ENCODE measurements at places on chromosomes 2 and 18.

DNA sequence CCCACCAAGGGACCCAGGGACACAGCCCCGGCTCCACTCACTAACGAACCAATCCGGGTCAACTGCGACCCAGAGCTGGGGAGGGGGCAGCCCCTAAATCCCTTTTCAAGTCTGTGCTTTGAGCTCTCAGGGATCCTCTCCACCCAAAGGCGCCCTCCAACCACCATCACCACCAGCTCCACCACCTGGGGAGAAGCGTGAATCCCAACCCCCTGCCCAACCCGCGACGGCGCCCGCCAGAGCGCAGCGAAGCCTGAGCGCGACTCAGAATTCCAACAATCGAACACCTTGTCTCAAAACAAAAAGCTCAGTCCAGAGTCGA lies 497 bp downstream of the DSC3 start:
- no peak for DNase-seq

DNA sequence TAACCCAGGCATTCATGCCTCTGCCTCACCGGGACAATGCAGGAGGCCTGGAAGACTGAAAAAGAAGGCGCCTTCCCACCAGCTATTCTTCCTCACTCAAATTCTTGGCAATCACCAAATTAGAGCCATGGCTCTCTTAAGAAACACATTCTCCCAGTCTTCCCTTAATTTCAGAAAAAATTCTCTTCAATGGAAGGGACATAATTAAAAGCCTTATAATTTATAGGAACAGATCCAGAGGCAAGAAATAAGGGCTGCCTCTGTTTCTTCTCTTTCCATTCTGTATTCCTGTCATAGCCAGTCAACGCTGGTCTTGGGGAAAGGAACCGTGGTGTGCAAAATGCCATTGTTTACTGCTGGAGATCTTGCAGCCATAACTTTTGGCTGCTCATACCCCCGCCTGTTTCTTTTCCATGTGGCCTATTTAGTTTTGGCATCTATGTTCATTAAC lies 32.8 kb downstream of the DTNA start:
- no peak for DNase-seq

DNA sequence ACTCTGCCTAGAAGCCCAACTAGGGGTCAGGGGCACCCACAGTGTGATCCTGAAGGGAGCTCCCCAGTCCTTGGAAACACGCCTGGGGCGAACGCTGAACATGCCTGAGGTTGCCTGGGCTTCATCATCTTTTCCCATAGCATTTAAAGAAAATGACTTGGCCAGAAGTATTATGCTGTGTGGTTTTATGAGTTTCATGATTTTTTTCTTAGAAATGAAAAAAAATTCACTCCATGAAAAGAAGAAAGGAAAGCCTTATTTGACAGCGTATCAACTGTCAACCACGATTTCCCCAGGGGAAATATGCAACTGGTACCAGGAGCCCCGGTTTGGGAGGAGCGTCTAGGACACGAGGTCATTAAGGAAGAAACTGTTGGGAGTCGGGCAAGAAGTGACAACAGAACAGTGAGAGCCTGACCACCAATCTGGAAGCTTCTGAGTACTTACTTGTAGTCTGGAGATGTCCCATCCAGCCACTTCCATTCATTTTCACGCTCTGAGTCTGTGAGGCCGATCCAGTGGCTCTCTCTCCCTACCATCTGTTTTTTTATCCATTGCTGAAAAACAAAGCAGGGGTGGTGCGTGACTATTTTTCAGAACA lies 63.5 kb upstream of the THOC1 start:
- DNase-seq: no peak

DNA sequence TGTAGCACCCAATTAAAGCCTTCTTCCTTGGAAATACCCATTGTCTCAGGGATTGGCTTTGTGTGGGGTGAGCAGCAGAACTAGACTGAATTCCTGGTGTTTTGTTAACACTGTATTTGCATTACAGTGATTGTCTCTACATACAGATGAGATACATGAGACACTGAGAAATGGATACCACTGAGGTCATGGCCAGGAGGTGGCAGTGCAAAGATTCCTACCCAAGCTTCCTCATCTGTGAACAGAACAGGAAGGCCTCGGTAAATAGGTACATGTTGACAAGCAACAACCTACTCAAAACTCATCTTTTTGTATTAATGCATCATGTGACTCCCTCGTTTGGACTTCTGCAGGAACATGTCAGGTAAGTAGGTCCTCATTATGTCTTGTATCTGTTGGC lies 445.8 kb upstream of the RGPD4 start:
- no peak for DNase-seq

DNA sequence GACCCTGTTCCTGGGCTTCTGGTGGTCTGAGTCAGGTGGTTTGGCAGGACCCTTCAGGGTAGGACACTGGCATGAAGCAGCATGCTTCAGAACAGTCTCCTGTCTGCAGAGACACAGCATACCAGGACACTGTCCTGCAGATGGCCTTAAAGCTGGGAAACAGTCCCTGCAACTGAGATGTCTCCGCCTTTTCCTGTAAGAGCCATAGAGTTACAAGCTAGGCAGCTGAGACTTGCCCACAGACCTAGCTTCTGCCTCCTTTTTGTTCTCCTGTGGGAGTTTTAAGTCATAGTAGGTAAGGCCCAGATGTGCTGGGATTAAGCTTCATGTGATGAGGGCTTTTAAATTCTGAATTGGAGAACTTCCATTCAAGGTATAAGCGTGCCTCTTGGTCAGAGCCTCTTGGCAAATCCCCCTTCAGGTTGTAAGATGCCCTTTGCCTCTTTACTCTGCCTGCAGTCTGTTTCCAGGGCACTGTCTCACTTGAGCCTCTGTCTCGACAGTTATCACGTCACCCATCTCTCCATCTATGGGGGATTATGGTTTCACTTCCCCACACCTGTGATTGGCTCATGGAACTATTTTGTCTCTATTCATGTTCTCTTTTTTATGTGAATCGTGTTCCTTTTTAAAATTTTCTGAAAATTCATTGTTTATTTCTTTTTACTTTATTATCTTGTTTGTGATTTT lies 51.8 kb downstream of the COA5 start:
- no peak for DNase-seq

DNA sequence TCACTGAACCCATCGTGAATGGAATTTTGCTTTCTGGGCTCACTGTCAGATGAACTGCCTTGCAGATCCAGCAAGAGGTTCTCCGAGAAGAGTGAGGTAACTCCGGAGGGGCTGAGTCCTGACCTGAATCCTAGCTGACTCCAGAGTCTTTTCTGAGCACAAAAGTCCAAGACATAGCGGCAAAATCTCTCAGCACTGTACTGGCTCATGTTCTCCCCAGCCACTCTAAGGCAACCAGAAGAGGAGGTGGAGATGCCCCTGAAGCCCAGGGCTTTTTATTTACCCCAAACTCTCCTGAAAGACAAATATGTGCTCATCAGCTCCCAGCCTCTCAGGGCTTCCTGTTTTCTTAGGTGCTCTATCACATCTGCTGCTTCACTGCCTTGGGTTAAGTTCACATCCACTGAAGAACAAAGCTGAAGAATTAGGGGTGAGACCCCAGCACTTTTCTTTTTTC lies 221.8 kb downstream of the MREG start:
- DNase-seq: no peak

- DNase-seq: no peak
These were observed 40.3 kb downstream of the COPS9 start for GRCh38 chr2:240095556-240096523.

DNA sequence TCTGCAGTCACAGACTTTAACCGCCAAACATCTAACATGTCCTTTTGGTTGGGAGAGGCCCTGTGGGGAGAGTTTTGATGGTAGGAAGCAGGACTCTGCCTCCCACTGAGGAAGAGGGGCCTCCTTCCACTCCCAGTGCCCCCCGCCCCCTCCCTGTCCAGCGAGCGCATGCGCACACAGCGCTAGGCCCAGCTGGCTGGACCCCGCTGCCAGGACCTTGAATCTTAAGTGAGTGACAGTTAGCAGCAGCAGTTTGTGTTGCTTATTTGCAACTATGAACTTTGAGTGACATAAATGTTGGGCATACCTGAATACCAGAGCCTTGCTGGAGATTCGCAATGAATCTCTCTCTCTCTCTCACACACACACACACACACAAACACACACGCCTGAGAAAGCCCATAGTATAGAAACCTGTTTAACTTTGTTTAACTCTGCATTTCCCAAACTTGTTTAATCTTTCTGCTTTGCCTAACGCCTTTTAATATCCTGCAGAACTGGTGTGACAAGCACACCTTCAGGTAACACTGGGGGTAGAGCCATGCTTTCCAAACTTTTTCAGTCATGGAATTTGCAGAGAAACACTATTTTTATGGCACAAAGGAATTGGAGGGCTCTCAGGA lies 134.6 kb upstream of the SMAD2 start:
- no peak for DNase-seq

DNA sequence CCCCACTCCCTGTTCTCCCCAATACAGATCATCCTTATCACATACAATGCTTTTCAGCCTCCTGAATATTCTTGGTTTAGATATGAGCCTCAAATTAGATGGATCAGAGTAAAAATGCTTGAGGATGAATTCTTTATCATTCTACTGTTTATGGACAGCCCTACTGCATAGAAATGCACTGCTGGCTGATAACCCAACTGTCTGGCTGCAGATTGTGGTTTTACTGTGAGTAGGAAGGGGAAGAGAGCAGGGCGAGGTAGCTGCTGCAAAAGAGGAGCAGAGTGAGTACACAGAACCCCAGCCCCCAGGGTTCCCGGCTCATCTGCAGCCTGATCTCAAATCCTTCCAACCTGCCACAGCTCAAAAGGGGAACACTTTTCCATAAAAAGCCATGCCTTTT lies 29.4 kb upstream of the NCOA1 start:
- DNase-seq: no peak

- DNase-seq: no peak
These were observed 278.3 kb downstream of the RBM43 start for GRCh38 chr2:150983314-150983897.

Measured in stimulated activated CD8-positive, alpha-beta memory T cell treated with anti-CD3 and anti-CD28 coated beads, Interleukin-4, amount 100 ng/mL, for 1 hour (primary cell).